ENCODE measurements at places on chromosomes 5 and 9. TPM values are rescaled to one million over a fixed set of nuclear protein-coding genes. Genes with fewer than 3 reads are reported as not detected.

LECT2 gene
- total RNA-seq: not detected

OTP gene
- total RNA-seq: not detected

CFAP90 gene
- total RNA-seq: not detected

SPAAR gene
- total RNA-seq: 1.3 TPM

FUT7 gene
- not detected for total RNA-seq

DNA sequence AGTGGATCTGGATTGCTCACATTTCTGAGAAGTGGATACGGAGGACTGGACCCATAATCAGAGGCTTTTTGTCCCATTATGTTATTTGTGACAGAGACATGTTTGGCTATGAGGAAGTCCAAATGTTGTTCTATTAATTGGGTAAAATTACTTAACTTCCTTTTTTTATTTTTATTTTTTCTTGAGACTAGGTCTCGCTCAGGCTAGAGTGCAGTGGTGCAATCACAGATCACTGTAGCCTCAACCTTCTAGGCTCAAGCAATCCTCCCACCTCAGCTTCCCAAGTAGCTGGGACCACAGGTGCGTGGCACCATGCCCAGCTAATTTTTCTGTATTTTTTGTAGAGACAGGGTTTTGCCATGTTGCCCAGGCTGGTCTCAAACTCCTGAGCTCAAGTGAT, 11.9 kb upstream of the PGGT1B start:
- no peak for DNase-seq

GRCh38 chr5:40551496-40552491, 127.9 kb upstream of the PTGER4 start:
- no peak for DNase-seq

- no peak for DNase-seq
Observed at GRCh38 chr9:131960851-131961495, 118.7 kb downstream of the MED27 start.

DNA sequence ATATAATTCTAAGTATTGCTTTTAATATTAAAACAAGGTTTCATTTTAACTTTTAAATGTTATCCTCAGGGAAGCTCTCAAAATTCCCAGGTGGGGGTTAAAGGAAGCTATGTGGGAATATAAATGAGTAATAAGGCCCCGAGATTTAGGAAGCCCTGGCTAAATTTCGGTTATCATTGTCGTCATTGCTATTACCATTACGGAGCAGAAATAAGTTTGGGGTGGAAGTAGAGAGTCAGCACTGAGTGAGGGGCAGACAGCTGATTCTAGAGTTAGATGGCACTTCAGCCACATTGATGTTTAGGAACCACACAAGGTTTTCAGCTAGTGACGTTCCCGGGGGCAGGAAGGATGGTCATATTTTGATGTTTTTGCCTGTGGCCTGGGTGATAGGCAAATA, 74.9 kb downstream of the NREP start:
- DNase-seq: no peak

- DNase-seq: no peak
Observed at GRCh38 chr5:144812763-144813162, 642.1 kb downstream of the KCTD16 start.

DNA sequence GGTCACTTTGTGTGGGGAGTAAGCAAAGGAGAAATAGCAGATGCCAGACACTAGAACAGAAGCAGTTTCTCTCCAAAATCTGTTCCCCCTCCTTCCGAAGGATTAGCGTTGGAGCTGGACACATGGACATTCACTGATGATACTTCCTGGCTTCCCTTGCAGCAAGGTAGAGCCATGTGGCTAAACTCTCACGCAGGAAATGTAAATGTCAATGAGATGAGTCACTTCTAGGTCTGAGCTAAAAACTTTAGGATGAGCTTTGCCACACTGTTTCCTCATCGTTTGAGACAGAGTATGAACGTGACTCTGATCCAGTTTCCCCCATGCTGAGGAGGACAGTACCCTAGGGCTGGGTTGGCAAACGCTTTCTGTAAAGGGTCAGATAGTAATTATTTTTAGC, 5.1 kb downstream of the BHMT2 start:
- no peak for DNase-seq

DNA sequence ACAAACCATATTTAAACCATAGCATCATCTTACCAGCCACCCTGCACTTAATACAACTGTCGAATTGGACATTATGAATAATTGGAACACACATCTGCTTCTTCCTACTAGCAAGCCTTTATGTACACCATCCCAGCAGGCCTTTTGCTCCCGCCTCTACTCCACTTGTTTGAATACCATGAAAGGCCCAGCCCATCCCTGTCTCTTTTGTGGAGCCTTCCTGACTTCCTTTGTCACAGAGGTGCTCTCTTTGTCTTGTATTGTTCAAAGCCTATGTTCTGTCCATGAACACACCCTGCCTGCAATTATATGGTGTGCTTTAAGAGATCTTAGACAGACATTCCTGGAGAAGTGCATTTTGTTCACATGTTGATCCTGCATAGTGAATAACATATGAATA, 465.7 kb downstream of the DIRAS2 start:
- DNase-seq: no peak

- DNase-seq: no peak
Observed at GRCh38 chr9:136424750-136425362, 14.4 kb downstream of the PMPCA start.

DNA sequence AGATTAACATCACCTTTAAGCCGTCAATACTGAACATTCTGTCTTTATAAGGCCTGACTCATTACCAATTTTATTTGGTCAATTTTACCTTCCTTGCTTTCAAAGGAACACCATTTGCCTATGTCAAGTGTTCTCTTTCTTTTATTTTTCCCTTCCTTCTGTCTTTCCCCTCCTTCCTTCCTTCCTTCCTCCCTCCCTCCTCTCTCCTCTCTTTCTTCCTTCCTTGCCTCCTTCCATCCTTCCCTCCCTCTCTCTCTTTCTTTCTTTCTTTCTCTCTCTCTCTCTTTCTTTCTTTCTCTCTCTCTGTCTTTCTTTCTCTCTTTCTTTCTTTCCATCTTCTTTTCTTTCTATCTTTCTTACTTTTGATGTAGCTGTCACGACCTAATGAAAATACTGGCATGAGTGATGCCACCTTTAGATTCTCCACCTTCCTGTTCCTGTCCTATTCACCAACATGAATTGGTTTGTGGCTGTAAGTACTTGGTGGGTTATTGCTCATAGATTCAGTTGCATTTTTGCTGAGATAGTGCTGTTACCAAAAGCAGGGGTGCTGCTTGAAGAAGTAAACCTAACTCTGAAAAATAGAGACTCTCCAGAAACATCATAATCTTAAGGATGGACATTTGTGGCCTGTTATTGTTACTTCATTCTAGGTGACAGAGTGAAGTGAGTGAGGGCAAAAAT, 33.8 kb downstream of the DOCK8 start:
- DNase-seq: no peak

DNA sequence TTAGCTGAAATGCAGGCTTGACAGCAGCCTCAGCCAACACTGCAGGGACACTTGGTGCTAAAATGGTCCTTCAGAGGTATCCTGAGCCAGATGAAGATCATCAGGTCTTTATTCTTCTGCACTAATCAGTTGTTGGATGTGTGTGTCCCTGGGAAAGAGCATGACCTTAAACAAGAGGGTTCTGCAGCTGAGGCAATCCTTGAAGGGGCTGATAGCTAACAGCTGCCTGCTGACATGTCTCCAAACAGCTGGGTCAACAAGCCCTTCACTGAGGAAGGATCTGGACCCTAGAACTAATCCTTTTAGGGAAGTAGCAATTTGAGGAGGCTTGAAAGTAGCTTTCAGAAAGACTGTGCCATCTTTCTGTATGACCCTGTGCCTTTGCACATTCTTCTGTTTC, 376.3 kb upstream of the ACTBL2 start:
- DNase-seq: no peak

DNA sequence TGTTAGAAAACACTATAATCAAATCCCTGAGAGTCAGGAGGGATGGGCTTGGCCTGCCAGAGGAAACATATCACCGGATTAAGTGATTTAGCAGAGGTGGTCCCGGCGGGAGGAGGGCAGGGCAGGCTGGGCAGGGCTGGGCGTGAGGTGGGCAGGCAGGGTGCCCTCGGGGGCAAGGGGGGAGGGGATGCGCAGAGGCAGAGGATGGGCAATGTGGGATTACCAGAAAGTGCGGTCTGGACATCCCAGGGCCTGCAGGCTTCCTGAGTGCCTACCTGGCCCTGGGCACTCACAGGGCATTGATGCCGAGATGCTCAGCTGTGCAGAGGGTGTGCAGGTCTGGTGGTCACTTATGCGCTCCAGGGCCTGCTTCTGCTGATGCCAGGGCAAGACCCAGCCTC, 115.2 kb downstream of the ADAMTS2 start:
- DNase-seq: no peak

DNA sequence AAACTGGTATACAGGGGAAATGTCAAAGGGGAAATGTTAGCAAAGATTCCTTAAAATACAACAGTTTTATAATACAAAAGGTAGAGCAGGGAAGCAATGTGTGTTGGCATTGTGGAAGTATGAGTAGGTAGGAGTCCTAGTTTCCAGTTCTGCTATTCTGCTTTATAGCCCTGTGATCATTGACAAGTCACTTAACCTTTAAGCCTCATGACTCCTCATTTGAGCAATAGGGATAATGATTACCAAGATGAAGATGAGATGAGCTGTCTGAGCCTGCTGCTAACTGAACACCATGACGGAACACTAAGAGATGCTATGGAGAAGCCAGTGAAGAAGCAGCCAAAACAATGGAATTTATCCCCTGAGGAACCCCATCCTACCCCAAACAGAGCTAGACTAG, 251.7 kb downstream of the PAPPA start:
- no peak for DNase-seq

DNA sequence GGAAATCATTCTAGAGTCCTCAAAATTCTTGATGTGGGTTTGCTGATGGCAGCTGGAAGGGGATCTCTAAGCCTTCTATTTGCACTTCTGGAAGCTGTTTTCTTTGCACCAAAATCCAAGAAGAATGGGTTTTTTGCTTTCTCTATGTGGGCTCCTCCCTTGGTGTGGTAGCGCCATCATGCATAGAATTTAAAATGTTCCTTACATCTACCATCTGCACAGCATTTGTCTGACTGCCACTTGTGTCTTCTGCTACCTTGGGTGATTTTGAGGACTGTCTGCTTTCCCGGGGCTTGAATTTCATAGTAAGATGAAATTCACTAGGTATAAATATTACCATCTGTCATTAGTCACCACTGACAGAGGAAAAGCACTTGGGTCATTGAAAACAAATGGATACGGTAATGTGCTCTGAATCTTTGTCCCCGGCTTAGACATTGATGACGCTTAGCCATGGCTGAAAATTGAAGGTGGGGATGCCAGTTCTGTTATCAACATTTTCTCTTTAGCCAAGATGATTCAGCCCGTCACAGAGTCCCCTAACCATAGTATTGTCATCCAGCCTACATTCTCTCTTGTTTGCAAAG, 30.0 kb downstream of the SNX30 start:
- DNase-seq: no peak

GRCh38 chr5:54570916-54571315, 53.4 kb downstream of the SNX18 start:
- no peak for DNase-seq

DNA sequence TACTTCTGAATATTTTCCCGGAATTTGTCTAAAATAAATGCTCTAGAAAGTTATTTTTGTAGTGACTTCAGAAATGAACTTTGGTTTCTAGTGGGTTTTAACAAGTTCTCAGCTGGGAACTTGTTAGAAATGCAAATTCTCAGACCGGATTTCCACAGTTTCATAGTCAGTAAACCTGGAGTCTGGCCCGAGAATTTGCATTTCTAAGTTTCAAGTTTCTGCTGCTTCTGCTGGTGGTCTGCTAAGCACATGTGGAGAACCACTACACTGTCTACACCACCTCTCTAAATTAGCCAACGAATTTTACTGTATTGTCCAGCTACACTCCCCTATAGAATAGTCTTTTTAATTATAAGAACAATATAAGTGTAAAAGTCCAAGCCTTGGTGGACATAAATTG, 208.0 kb downstream of the CHSY3 start:
- no peak for DNase-seq

GRCh38 chr9:124266139-124266825, 8.5 kb downstream of the NEK6 start:
- no peak for DNase-seq

DNA sequence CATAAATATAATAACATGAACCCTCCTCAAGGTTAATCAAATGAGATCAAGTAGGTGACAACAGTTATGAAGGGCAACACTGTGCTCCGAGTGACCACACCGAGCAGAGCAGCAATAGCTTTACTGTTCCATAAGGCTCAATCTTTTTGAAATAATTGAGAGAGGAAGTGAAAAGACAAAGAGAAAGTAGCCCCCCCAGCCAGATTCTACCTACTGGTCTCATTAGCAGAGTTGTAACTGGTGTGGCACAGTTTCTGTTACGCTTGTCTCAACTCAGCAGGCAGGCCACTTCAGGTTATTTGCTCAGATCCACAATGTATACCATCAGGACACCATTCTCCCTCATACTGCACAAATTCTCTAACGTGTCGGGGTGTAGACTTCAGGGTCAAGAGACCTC, 14.0 kb downstream of the PRUNE2 start:
- DNase-seq: no peak

- DNase-seq: peak; percentile 25
Observed at GRCh38 chr5:163565931-163566608, 60.7 kb downstream of the MAT2B start.

DNA sequence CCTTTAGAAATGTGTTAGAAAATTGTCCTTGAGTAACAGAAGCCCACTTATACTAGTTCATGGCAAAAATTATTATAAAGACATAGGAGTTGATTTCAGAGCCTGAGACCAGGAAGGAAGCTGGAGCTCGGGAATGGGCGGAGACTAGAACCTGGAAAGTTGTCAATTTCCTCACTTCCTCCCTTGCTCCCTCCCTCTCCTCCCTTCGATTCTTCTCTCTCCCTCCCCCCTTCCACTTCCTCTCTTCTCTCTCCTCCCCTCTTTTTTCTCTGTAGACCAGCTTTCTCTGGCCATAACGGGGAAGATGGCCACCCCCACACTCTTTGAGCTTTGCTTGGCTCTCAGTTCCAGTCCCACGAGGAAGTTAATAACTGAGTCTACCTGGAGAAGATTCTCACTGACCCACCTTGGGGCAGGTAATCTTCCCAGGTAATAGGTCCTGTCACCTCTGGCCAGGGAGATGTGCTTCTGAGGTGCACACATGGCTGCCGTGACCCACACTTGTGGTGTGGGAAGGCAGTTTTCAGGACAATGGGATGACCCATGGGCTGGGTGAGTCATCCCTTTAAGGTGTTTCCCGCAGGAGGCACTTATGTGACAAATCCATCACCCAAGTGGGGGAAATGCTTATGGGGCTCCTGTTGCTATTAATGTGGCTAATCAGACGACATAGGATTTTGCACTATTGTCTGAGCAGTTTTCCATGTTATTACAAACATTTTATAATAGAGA, 78.7 kb downstream of the HSPA4 start:
- DNase-seq: no peak

- DNase-seq: no peak
Observed at GRCh38 chr5:147743678-147744374, 38.7 kb downstream of the JAKMIP2 start.
